ENCODE measurements at places on chromosomes 3 and 15.

GRCh38 chr3:135238871-135239614 lies 444.0 kb downstream of the EPHB1 start:
- DNase-seq: no peak

- DNase-seq: no peak
Measured at GRCh38 chr3:62375655-62376453, 2.5 kb upstream of the FEZF2 start.

- DNase-seq: no peak
Measured at GRCh38 chr3:101813817-101814440, 34.9 kb downstream of the NXPE3 start.

GRCh38 chr3:97970156-97970555 lies 2.1 kb downstream of the RIOX2 start:
- DNase-seq: no peak

GRCh38 chr15:49462232-49462844 lies 39.3 kb downstream of the FGF7 start:
- no peak for DNase-seq

DNA sequence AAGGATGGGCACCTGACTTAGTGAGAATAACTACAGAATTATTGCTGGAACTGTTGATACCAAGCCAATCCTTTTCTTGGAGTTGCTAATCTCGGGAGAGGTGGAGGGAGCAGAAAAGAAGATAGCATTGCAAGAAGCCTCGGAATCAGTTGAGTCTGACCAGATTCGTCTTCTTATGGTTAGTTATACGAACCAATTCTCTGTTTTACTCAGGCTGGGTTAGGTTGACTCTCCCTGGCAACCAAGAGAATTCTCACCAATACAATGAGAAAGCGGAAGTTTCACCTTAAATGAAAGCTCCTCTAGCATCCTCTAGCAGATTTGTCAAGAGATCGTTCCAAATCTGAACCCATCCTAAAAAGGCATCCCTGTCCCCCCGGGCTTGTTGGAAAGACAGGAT lies 43.5 kb upstream of the UBE2E1 start:
- no peak for DNase-seq

- no peak for DNase-seq
Measured at GRCh38 chr3:128971421-128972100, 22.3 kb downstream of the CFAP92 start.

DNA sequence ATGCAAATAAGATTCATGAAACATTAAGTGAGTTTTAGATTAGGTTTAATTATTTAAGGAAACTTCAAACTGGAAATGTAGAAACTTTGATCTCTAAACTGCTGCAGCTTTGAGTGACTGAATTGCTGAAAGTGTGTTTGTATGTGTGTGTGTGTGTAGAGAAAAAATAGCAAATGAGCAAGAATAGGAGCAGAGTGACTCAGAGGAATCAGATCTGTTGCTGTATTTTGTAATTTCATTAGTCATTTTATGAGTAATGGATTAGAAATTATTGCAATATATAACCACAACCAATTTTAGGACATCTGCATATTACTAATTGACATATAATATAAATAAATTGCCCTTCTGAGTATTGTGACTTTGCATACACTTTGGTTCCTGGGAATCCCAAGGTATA lies 52.8 kb upstream of the SLC9A9 start:
- no peak for DNase-seq

- DNase-seq: no peak
Measured at GRCh38 chr3:193794002-193794881, 201.2 kb downstream of the OPA1 start.

DNA sequence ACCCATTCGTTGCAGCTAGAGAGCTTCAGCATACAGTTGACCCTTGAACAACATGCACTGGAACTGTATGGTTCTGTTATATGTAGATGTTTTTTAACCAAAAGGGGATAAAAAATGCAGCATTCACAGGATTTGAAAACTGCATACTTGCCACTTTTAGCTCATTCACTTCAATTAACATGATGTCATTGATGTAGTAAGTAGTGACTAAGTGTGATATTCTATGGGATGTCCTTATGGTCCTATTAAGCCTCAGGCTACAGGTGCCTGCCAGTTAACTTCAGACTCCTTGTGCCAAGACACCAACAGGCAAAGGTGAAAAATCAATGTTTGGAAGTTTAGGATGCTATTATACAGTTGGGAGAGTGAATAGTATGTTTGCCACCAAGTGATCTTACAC lies 553.6 kb upstream of the NECTIN3 start:
- DNase-seq: no peak

GRCh38 chr3:24508423-24508839 lies 13.8 kb upstream of the THRB start:
- no peak for DNase-seq

DNA sequence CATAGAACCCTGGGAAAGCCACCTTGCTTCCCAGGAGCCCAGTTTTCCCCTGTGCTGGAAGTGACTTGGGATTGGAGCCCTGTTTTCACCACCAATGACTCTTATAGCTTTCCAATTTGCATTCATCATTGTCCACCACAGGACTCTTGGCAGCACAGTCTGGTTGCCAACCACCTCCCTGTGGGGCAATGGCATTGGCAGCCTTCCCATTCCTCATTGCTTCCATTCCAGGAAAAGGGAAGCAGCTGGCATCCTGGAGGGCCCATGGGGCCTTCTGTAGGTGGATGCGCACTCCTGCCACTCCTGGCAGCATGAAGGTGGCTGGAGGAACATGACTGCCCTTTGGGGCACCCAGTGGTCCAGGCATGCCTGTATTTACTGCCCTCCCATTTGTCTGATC lies 57.7 kb downstream of the FEM1B start:
- DNase-seq: no peak

DNA sequence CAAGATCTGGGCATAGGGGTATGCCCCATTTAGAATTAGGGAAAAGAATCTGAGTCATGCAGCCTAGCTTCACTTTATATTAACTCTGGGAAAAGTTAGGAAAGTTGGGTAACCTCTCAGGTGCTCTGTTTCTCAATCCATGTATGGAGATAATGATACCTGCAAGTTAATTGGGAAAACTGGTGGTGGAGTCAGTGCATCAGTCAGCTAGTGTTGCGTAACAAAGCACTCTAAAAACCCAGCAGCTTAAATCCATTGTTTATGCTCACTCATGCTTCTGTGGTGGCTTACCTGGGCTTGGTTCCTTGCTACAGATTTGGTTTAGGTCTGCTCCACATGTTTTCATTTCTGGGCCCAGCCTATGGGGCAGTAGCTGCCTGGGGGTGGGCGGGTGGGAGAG lies 91.0 kb downstream of the SMAD3 start:
- DNase-seq: no peak

DNA sequence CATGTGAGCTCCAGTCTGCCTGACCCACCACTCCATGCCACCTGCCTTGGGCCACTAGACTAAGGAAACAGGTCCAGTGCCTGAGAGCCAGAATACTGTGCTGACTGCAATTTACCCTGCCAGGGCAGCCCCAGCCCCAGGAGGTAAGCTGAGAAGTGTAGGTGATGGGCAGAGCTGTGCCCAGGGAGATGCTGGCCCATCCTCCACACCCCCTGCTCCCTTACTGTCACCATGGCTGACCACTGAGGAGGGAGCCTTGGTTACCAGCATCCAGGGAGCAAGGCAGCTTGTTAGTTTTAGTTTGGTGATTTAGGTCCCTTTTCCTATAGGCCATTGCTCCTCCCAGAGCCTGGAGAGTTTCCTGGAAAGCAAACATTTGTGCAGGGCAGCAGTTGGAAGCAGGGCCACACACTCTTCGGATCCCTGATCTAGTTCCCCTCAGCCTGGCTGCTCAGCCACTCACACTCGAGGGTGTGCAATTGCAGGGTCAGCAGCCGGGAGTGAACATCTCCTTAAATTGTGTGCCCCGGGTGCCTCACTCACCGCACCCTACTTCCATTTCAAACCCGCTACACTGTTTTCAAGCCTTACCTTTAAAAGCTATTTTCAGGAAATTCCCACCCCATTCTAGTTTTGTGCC lies 2.0 kb downstream of the GALNT15 start:
- DNase-seq: no peak

GRCh38 chr15:69973102-69973714 lies 124.5 kb downstream of the TLE3 start:
- DNase-seq: no peak

DNA sequence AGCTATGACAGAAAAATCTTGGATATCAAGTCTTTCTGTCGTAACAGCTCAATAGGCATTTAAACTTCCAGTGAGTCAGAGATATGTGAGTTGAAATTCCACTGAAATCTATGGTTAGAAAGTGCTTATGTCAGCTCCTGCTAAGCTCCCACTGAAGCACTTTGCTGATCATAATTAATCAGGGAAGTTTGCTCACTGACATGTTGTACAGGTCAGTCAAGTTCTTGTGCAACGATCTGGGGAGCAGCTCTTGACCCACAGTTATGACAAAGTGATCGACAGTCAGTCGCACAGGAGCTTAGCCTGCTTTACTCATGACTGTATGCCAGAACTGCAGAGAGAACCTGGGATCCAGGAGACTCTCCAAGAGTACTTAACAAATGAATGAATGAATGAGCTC lies 453.5 kb downstream of the SOX2 start:
- no peak for DNase-seq

GRCh38 chr3:19029837-19030521 lies 118.3 kb upstream of the KCNH8 start:
- no peak for DNase-seq

DNA sequence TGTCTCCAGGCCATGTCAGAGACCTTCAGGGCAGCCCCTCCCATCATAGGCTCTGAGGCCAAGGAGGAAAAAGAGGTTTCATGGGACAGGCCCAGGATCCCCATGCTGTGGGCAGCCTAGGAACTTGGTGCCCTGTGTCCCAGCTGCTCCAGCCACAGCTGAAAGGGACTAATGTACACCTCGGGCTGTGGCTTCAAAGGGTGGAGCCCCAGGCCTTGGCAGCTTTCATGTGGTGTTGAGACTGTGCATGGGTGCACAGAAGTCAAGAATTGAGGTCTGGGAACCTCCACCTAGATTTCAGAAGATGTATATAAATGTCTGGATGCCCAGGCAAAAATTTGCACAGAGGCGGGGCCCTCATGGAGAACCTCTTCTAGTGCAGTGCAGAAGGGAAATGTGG lies 6.6 kb upstream of the SSR3 start:
- no peak for DNase-seq

DNA sequence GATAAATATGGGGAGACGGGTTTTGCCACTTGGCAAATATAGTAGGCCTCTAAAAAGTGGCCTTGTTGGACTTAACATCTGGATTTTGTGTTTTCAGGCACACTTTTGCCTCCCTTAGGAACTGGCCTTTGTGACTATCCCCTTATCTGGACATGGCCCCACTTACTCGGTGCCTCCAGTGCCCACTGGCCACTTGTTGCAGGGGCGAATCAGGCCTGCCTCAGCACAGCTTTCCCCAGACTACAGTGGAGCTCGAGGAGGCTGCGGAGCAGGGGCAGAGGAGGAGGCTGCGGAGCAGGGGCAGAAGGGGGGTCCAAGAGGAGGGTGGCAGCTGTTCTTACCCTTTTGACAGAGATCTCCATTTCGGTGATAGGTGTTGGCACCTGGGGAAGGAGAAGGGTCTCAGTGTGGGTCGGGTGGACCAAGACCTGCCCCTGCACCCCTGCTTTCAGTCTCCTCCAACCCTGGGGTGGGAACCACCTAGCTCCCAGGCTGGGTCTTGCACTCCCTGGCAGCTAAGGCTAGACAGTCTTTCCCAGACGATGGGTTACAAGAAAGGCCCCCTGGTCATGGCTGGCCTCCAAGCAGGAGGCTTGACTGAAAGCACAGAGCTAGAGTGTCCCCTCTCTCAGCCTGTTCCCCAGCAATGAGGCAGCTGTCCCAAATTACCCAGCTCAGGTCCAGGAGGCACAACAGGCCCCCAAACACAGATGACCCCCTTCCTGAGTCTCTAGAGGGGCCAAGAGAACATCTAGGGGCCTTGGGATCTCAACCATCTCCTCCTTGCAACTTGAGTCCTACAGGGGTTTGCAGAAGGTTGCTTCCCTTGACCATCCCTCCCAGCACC lies 6.1 kb downstream of the SEMA3G start:
- DNase-seq: no peak

- no peak for DNase-seq
Measured at GRCh38 chr3:156816091-156816793, 9.9 kb upstream of the LEKR1 start.

GRCh38 chr3:30496066-30496966 lies 110.1 kb upstream of the TGFBR2 start:
- DNase-seq: no peak

DNA sequence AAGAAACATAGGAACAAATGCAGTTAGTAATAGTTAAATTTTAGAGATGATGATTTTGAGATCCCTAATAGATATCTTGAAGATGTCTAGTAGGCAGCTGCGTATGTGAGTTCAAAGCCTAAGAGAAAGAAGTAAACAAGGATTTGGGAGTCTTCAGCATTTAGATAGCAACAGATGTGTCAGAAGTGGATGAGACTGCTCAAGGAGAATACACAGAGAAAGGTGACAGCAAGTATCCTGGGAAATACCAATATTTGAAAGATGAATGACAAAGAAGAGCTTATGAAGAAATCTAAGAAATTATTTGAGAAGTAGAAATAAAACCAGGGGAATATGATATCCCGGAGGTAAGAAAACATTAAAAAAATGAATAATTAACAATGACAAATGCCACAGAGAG lies 130.9 kb downstream of the PCCB start:
- DNase-seq: no peak

DNA sequence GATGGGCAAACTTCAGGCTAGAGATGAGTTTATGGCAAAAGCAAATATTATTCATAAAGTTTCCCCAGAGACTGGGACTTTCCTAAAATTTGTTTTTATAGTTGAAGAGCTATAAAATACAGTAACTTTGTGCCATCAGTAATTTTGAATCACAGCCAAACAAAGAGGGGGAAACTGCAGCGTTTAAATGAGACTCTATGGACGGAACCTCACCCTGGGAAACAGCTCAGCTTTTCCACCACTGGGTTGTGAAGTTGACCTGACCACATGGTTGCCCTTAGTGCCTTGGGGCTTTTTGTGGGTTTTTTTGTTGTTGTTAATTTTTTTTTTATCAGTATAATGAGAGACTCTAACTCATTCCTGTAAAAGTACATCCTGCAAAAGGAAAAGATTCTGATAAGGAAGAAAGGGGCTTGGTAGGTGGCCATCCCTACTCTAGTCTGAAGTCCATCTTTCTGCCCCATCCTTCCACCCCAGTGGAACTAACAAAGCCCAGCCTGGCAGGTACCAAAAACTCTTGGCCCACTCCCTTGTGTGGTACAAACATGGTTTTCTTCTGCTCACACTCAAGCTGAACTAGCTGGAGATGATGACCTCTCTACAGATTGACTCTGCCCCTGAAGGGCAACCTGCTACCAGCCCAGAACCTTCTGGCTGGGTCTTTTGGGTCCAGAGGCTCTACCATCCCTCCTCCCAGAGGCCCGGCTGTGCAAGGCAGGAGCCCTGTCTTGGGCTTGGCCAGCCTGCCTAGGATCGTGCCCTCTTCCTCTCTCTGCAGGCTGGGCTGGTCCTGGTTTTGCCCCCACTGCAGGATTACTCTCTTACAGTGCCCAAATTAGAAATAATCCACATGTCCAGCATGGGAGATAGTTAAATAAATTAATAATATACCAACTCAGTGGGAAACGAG lies 41.2 kb downstream of the RLBP1 start:
- peak; percentile 17 for DNase-seq

GRCh38 chr3:172002512-172003078 lies 36.8 kb upstream of the FNDC3B start:
- DNase-seq: no peak
